Upper lobe of right lung (tissue), 1 donor: ENCODE measurements at places on chromosomes 11 and 22. TPM values are rescaled to one million over a fixed set of nuclear protein-coding genes. Genes with fewer than 3 reads are reported as not detected.

DNA sequence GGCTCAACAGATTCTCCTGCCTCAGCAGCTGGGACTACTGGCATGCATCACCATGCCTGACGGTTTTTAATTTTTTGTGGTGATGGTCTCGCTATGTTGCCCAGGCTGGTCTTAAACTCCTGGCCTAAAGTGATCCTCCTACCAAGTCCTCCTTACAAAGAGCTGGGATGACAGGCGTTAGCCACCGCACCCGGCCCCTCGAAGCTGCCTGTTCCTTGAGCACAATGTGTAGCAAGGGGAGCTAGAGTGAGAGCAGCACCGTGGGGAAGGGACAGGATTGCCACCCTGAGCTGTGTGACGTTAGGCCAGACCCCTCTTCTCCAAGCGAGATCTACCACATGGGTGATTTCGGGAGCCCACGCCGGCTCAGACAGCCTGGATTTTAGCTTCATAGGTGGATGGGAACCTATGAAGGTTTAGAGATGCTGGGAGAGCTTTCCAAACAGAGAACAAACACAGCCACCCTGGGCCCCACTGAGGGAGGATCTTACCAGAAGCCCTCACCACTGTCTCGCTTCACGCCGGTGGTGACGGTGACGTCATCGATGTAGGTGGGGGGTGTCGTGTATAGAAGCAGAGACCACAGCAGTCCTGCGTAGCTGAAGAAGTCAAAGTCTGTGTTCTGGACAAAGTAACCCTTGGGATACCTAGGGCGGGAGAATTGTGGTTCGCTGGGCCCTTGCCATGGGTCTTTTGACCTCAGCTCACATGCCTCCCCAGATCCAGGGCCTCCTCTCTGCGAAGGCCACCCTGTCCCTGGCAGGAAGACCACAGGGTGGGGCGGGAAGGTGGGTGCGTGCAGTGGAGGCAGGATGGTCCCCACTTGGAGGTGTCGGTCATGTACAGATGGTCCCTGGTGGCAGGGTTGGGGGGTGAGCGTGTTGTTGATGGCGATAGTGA is 23.1 kb downstream of the RGL4 start:
- no peak overlapping the region for H3K27ac ChIP-seq
- peaks cover 12% of the 10 kb centered on the region for H3K4me1 ChIP-seq
- no peaks in the 10 kb centered on the region for H3K27me3 ChIP-seq
- no peak overlapping the region for H3K4me3 ChIP-seq
- H3K36me3 ChIP-seq = peaks cover 49% of the 10 kb centered on the region

- H3K36me3 ChIP-seq = peaks cover 23% of the 10 kb centered on the region
- no peaks in the 10 kb centered on the region for H3K27me3 ChIP-seq
- no peak overlapping the region for H3K27ac ChIP-seq
- no peak overlapping the region for H3K4me3 ChIP-seq
These were observed 131.7 kb downstream of the MICAL2 start for GRCh38 chr11:12241971-12242672.

- H3K27me3 ChIP-seq = no peaks in the 10 kb centered on the region
- DNase-seq = no peak
- no peaks in the 10 kb centered on the region for H3K4me1 ChIP-seq
These were observed 159.5 kb upstream of the NCAM1 start for GRCh38 chr11:112801817-112802088.

DNA sequence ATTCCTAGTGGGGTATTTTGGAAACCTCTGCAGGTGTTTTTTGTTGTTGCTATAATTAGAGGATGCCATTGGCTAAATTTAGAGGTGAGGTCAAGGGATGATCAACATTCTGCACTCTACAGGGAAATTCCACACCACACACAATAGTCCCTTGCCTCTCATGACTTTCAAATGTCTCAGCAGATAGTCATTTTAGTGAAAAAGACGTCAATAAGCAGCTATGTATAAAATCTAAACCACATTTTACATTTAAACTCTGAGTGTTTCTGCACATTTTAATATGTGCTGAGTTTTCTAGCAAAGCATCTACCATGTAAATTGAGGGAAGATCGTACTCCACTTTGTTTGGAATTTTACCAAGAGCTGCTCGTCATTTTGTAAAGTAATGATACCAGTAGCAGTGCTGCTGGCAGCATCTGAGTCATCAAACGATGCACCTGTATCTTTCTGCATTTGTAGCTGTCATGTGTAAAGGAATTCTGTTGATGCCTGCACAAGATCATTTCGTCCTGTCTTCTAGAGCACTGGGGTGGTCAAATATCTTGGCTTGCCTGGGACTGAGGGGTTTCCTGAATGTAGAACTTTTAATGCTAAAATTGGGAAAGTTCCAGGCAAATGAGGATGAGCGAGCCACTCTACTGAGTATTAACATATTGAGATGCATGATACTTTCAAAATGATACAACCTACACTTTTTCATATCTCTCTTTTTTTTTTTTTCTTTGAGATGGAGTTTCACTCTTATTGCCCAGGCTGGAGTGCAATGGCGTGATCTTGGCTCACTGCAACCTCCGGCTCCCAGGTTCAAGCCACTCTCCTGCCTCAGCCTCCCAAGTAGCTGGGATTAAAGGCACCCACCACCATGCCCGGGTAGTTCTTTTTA is 414.5 kb upstream of the SYN3 start:
- no peak for DNase-seq
- no peak overlapping the region for H3K27ac ChIP-seq
- H3K36me3 ChIP-seq = no peaks in the 10 kb centered on the region

GRCh38 chr11:62852523-62853188 is 13.3 kb upstream of the WDR74 start:
- peaks cover 27% of the 10 kb centered on the region for H3K4me1 ChIP-seq
- no peak overlapping the region for H3K27ac ChIP-seq
- DNase-seq = no peak
- H3K4me3 ChIP-seq = no peak overlapping the region
- H3K27me3 ChIP-seq = no peaks in the 10 kb centered on the region

DNA sequence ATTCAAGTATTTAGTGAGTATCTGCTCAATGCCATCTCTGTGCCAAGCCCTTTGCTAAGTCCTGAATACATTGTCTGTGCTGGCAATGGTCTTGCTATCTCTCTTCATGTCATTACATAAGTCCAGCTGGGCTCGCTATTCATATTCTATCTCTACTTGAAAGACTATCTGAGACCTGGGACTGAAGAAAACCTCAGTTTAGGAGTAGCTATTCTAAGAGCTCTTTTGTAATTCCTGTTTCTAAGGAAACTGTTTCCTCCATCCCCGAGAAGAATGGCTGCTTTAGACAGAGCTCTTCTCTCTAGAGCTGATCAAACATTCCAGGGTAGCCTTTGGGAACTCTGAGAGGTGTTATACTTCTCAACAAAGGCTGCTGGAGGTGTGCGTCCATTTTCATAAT is 33.0 kb downstream of the SLC17A6 start:
- no peaks in the 10 kb centered on the region for H3K4me1 ChIP-seq
- no peak overlapping the region for H3K27ac ChIP-seq
- no peaks in the 10 kb centered on the region for H3K36me3 ChIP-seq
- no peaks in the 10 kb centered on the region for H3K27me3 ChIP-seq
- H3K4me3 ChIP-seq = no peak overlapping the region
- no peak for DNase-seq

GRCh38 chr11:35678975-35679374 is 16.4 kb downstream of the TRIM44 start:
- H3K36me3 ChIP-seq = no peaks in the 10 kb centered on the region
- H3K4me3 ChIP-seq = no peak overlapping the region
- H3K27me3 ChIP-seq = no peaks in the 10 kb centered on the region
- peaks cover 17% of the 10 kb centered on the region for H3K4me1 ChIP-seq
- H3K27ac ChIP-seq = no peak overlapping the region
- no peak for DNase-seq

DNA sequence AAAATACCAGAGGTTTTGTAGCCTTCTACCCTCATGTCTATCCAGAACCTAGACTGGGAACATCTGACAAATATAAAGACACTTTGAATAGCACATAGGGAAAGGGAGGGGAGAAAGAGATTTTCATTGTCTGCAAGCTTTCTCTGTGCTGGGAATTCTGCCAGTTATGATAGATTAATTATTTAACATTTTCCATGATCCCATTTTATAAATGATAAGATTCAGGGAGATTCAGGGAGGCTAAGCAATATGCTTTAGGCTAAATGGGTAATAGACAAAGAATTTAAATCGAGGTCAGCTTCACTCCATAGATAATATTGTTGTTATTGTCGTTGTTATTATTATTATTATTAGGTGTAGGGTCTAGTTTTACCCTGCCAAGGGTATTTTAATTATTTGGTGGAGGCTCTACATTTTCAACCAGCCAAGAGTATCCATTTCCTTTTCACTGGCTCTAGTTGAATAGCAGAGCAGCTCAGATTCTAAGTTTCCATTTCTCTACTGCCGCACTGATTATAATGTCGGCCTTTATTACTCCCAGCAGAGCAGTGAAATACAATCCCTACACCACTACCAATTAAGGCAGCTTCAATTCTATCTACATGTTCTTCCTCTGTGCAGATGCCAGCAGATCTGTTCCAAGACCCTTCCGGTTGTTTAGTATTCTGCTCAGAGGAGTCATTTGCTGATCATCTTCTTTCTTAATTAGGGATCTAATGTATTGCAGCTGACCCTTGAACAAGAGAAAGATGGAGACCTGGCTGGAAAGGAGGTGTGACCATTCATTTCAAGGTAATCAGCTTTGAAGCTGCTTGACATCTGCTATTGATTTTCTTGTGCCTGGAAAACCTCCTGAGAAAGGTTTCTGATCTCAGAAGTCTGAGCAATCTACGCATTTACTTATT is 23.8 kb upstream of the SYN3 start:
- H3K36me3 ChIP-seq = no peaks in the 10 kb centered on the region
- H3K27ac ChIP-seq = no peak overlapping the region
- no peaks in the 10 kb centered on the region for H3K27me3 ChIP-seq
- no peak overlapping the region for H3K4me3 ChIP-seq
- no peak for DNase-seq

DNA sequence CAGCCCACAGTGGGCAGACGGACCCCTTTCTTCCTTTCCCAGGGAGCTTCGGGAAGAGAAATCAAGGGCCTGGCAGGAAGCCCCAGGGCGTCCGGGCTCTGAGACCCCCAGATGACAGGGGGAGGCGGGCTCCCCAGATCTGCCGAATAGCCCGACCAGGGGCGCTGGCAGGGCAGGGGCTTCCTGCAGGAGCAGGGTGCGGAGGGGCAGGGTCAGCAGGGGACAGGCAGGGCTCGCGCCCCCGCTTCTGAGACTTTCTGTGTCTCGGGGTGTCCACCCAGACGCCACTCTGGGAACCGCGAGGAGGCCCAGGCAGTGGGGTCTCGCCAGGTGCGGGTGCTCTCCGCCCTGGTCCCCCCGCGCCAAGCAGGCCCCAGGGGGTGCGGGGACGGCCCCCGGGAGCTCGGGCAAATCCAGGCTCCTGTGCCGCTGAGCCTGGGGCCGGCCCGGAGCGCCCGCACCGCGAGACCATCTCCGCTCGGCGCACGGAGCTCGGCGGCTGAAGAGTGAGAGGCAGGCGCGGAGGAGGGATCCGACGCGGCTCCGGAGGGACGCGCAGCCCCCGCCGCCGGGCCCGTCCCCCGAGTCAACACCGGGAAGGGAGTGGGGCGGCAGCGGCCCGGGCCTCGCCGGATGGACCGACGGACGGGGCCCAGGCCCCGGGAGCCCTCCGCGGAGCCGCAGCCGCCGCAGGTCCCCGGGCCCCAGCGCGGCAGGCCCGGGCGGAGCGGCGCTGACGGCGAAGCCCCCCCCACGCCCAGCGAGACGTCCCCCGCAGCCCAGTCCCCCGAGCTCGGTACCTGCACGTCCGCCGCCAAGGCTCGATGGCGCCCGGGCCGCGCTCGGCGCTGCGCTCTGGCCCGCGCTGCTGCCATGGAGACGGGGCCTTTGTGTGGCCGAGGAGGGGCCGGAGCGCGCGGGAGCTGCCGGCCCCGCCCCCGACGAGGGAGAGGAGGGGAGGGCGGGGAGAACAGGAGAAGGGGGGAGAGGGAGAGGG is at the start of gene PLXNB2:
PLXNB2 (minus strand) TSS at position 894 of the 997 bp plus-strand sequence. CDS start 17,062 bp downstream, outside the sequence.
- H3K4me1 ChIP-seq = peaks cover 60% of the 10 kb centered on the region
- no peaks in the 10 kb centered on the region for H3K36me3 ChIP-seq
- peak; percentile 92 for DNase-seq
- H3K4me3 ChIP-seq = peak within 1 kb of the TSS; percentile 85
- H3K27ac ChIP-seq = peak within 1 kb of the TSS; percentile 95
- no peaks in the 10 kb centered on the region for H3K27me3 ChIP-seq

- no peak overlapping the region for H3K27ac ChIP-seq
- no peak for DNase-seq
- no peaks in the 10 kb centered on the region for H3K36me3 ChIP-seq
- H3K27me3 ChIP-seq = no peaks in the 10 kb centered on the region
- no peaks in the 10 kb centered on the region for H3K4me1 ChIP-seq
- no peak overlapping the region for H3K4me3 ChIP-seq
These were observed 17.9 kb downstream of the GNAZ start for GRCh38 chr22:23088199-23088604.

DNA sequence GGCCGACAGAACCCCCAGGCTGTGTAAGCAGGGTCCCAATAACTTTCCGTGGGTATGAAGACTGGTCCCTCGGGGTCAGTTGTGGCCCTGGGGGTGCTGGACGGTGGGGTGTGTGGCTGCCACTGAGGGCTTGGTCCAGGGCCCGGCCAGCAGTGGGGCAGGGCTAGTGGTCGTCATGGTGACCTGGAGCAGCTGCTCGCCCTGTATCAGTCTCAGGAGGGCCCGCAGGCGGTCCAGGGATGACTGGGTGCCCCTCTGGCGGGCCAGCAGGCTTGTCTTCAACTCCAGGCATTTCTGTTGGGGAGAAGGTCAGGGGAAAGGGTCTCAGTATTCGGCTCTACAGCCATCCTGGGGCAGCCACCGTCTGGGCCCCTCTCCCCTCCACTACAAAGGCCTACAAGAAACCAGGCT is 126.8 kb downstream of the PHF21B start:
- H3K27ac ChIP-seq = no peak overlapping the region
- peak; percentile 52 for DNase-seq
- H3K27me3 ChIP-seq = peaks cover 3% of the 10 kb centered on the region
- no peaks in the 10 kb centered on the region for H3K4me1 ChIP-seq

DNA sequence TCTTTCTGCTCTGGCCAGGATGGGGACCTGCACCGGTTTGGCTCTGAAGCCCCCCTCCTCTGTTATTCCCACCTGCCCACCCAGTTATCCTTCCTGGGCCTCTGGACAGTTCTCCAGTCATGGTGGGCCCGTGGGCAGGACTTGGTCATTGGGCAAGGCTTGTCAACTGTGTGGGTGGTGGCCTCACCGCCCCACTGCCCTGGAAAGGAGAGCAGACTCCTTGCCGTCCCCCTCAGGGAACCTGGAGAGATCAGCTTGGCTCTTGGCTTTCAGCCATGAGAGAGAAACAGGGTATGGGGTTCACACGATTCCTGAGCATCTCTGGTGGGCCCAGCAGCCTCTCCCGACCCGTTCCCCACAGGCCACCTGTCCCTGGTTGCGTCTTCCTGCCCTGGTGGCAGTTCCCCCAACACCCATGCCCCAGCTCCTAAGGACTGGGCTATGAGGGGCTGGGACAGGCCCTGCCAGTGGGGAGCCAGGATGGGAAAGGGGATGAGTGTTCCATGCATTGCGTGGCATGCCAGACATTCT is 92.3 kb downstream of the MORC2 start:
- peak; percentile 36 for DNase-seq
- H3K4me1 ChIP-seq = no peaks in the 10 kb centered on the region
- H3K27ac ChIP-seq = no peak overlapping the region
- no peak overlapping the region for H3K4me3 ChIP-seq
- no peaks in the 10 kb centered on the region for H3K27me3 ChIP-seq
- H3K36me3 ChIP-seq = no peaks in the 10 kb centered on the region

Gene NAV2
- 44.8 TPM for total RNA-seq

Gene CYTH4
- total RNA-seq = 37.9 TPM

Gene PSMD13
- 89.9 TPM for total RNA-seq

Gene VWCE
- total RNA-seq = 1.5 TPM
